ENCODE measurements at places on chromosomes 5 and 9. TPM values are rescaled to one million over a fixed set of nuclear protein-coding genes. Genes with fewer than 3 reads are reported as not detected.

Gene IFT74
- total RNA-seq: 20.2 TPM

DNA sequence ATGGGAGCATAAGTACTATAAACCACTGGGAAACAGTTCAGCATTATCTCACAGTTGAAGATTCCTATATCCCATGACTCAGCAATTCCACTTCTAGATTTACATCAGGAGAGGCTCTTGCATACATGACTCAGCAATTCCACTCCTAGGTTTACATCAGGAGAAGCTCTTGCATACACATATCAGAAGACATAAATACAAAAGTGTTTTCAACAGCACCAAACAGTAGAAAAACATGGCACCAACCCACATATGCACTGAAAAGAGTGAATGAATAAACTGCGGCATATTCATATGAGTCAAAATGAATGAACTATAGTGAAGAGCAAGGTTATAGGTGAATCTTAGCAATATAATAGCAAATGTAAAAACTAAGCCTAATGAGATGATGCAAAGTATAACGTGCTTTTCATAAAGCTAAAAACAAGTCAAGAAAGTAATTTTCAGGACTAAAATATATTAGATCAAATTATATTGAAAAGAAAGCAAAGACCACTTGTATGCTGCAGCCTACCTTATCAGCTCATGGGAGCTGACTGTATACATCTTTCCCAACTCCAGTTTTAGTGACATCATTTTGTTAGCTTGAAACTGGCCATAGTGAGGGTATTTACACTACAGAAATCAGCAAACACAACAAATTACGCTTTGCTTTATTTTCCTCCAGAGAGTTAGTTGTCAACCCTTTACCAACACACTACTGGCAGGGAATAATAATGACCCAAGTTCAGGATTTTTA, 95.8 kb downstream of the ANKRD18B start:
- DNase-seq: peak; percentile 71

DNA sequence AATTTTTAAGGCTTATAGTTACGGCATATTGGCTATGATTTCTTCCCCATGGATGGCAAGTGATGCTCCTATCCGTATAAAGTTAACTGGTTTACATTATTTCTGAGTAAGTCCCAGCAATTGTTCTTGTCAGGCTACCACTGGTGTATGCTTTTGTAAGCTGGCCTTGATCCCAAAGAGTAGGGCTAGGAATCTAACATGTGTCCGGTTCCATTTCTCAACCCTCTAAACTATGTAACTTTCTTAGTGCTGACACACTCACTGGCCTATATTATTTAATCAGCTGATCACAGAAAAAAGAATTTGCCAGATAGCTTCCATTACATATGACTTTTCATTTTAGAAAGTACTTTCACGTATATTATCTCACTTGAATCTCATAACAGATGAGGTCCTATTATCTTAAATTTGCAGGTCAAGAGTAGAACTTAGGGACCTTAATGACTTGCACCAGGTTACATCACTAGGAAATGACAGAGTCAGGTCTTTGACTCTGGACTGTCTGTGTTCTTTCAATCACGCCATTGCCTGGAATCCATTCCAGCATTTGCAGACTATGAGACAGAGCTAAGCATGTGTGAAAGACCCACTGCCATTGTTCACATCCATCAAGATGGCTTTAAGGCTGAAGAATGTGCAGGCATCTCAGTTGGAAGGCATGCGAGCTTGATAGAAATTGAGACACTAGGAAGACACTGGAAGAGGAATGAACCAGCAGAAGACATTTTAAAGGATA, 362.9 kb downstream of the ARRDC3 start:
- DNase-seq: no peak

GRCh38 chr9:124488641-124489210, 18.5 kb downstream of the NR5A1 start:
- DNase-seq: no peak

- DNase-seq: no peak
These were observed 166.4 kb upstream of the OTULINL start for GRCh38 chr5:14415024-14415697.

Gene ZFP37
- total RNA-seq: 6.0 TPM

GRCh38 chr5:33745101-33745770, 146.6 kb downstream of the ADAMTS12 start:
- no peak for DNase-seq

Gene CDKN2B-AS1
- total RNA-seq: 7.0 TPM

Gene UNC13B
- 9.6 TPM for total RNA-seq

Gene TLE1
- 20.1 TPM for total RNA-seq

Gene SURF2
- total RNA-seq: 15.0 TPM
